Activated T-helper 2 cell treated with anti-CD3 and anti-CD28 coated beads, Interferon-gamma antibody, Interleukin-2, Interleukin-4, amounts not matched to agents 10 μg/mL and 5 μg/mL and 100 μg/mL, durations not matched to agents 14 hours and 24 hours and 36 hours (primary cell): ENCODE measurements at places on chromosomes 16 and 17.

DNA sequence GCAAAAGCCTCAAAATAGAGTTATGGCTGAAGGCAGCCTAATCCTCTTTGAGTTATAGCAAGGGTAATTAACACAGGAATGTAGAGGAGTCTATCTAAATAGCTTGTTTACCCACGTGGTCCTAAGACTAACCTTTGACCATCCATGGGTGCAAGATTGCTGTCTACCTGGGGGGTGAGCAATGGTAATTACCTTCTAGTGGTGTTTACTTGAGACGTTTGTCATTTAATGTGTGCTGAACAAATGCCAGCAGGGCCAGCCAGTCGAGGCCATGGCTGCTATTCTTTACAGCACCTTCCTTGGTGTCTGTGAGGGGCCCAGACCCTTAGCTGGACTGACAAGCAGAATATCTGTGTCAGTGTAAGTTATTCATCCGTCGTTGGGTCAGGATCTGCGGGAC is 13.9 kb upstream of the PRPSAP1 start:
- no peak for DNase-seq

DNA sequence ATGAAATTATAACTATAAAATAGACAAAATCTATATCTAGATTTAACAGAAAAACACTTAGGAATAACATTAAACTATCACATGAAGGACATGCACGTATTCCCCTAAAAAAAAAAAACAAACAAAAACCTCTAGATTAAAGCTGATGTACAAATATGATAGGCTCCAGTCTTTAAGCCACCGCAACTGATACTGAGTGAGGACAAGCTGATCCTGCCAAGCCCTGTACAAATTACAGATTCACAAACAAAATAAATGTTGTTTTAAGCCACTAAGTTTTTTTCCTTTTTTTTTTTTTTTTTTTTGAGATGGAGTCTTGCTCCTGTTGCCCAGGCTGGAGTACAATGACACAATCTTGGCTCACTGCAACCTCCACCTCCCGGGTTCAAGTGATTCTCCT is 35.3 kb downstream of the SMURF2 start:
- DNase-seq: no peak

- DNase-seq: no peak
These were observed 2.0 kb downstream of the NTAN1 start for GRCh38 chr16:15053904-15054303.

DNA sequence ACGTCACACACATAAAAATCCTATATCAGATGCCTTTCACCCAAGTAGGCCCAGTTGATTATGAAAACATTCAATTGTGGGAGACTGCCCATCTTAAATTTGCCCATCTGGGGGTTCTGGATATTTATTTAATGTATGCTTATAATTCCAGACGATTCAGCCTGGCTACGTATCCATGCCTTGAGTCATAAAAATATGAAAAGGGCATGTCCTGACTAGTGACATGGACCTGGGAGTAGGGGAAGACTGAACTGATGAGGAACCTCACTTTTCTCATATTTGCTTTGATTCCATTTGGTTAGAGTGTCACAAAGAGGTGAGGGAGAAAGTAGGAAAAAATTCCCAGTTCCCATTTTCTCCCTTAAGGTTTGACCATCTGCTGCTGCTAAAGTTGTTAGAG is 122.5 kb upstream of the GNAO1 start:
- DNase-seq: no peak

DNA sequence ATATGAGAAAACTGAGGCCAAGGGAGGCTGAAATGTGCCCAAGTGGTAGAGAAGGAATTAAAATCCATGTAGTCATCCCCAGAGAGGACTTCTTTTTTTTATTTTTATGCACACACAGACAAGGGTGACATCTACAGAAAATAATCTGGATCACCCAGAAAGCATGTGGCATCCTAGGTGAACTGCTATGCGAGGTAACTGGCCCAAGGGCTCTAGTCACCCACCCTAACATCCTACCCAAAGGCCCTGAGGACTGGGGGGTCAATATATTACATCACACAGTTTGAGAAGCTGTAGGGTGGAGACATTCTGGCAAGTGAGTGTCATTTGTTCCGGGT is 23.3 kb downstream of the TEX14 start:
- no peak for DNase-seq

- DNase-seq: no peak
These were observed 46.1 kb downstream of the ABCA8 start for GRCh38 chr17:68909066-68909465.
